ENCODE measurements at places on chromosomes 5 and 9. TPM values are rescaled to one million over a fixed set of nuclear protein-coding genes. Genes with fewer than 3 reads are reported as not detected.

DNA sequence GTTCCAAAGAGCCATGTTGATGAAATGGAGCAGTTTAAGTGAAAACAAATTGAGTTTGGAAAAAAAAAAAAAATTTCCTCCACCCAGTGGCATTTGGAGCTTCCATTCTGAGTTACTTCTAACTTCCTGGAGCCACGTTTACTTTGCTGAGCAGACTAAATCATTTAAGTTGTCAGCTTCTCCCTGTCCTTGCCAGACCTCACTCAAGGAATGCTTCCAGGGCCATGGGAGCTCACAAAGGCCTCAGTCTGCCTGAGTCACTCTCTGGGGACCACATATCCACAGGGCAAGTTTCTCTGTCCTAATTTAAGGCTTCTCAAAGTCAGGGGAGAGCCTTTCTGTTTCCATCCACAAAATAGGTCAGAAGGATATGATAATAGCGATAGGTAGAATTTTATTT, 210.3 kb upstream of the TNC start:
- DNase-seq: no peak

DNA sequence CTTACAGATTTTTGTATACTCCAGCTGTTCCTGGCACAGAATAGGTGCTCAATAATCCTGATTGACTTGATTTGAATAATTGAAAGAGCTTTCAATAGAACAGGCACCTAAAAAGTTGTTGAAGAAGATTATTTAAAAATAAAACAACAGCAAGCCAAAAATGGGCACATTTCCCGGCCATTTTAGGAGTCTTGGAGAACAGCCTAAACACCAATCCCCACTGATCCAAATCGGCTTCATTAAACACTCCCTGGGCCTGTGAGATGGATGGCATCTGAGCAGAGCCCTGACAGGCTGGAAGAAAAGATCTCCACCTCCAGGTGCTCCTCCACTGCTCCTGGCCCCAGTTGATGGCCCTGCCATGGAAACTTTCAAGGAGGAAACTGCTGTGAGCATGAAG, 213.3 kb downstream of the MAN2A1 start:
- no peak for DNase-seq

DNA sequence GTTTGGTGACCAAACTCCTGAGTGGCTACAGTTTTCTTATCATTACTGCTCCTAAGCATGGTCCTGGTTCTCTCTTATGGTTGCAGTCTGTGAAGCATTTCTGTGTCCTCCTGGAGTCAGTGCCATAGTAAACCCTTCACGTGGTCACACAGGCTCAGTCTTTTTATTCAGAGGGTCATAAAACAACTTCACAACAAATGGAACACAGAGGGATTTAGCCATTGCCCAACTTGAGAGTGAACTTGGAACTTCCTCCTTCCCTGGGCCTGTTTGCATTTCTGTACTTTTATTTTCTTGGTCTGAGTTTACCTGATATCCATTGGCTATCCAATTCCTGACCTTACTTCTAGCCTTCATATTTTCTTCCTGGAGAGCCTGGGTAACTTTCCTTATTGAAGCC, 144.9 kb downstream of the CCDC192 start:
- DNase-seq: no peak

- DNase-seq: no peak
Measured at GRCh38 chr5:108747111-108747773, 455 bp upstream of the FER start.

DNA sequence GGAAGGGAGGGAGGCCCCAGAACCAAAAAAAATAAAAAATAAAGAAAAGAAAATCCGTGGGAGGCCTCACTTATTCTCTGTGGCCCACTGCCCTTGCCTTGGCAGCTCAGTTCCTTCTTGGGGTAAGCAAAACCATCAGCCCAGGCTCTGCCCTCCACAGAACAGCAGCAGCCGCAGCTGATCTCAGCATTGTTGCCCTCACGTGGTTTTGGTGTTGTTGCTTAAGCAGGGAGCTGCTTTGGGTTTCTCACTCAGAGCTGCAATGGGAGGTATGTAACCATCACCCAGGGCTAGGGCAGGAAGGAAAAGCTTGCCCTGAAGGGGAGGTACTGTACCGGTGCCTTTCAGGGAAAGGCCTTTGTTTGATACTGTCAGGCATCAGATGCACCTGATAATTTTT, 374.7 kb upstream of the WWC1 start:
- no peak for DNase-seq

PCDHGA5 gene
- 0.08 TPM for total RNA-seq

All from CD4-positive, alpha-beta T cell (primary cell).